ENCODE measurements at places on chromosomes 6 and 20.

DNA sequence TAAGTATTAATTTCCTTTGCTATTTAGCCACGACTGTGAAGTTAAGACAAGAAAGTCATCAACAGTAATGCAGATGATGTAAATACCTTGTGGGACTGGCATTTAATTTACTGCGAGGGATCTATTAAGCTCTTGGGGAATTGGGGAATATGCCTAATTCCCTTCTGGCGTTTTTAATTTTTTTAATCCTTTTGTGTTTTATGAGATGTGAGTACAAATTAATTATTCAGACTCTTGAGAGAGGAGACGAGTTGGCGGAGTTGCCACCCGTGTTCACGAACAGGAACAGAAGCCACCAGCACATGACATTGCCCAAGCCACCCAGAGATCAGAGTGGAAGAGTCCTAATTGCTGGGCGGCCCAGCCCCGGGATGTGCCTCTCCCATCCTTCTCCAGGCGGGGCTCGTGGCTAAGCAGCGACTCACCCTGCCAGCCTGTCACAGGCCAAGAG lies 533 bp upstream of the CRYBG1 start:
- no peak for DNase-seq

DNA sequence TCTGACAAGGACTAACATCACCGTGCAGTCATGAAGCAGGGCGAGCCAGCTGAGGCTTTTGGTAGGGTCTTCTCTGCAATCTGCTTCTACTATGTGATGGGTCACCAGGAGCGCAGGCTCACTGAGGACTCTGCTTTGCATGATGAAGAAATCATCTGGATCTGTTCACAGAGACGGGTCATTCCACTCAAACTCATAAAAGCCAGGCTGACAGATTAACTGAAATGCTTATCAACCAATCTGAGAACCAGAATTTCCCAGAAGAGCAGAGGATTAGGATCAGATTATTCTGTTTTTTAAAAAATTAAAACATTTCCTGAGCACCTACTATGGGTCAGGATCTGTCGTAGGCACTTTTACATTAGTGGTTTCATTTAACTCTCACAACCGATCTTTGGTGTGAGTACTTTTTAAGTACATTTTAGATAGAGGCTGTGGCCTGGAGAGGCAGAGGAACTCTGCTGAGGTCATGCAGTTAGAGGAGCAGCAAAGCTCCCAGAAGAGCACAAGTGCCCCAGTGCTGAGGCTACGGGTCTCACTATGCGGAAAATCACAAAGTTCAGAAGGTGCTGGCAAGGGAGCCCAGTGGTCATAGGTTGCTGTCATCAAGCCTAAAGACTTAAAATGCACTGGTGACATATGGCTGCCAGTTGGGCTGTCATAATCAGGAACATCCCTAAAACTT lies 109.1 kb downstream of the BACH2 start:
- DNase-seq = no peak

- DNase-seq = no peak
Measured at GRCh38 chr6:43070028-43070632, 6.0 kb upstream of the PTK7 start.

GRCh38 chr6:13681305-13682061 lies 30.2 kb downstream of the RANBP9 start:
- no peak for DNase-seq

GRCh38 chr6:96841345-96841744 lies 4.1 kb upstream of the GPR63 start:
- no peak for DNase-seq

GRCh38 chr6:16058201-16058928 lies 70.5 kb upstream of the MYLIP start:
- DNase-seq = no peak
